ENCODE measurements at places on chromosomes 2 and 18.
A peak's percentile ranks its signal among the peaks of the same experiment; 100 is the strongest.

GRCh38 chr18:13611601-13612195 lies 114.7 kb downstream of the FAM210A start:
- peak; percentile 24 for DNase-seq

DNA sequence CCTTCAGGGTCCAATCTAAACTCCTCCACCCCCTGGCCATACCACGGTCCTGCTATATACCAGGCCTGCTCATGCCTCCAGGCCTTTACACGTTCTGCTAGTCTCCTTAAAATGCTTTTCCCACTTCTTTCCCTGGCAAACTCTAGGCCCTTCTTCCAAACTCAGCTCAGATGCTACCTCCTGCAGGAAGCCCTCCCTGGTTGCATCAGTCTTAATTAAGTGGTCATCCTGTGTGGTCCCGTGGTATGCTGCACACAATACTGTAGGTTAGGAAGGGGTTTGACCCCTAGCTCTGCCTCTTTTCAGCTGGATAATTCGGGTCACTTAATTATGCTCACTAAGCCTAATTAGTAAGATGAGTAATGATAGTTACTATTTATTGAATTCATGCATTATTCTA lies 85.9 kb upstream of the SP3 start:
- no peak for DNase-seq

GRCh38 chr18:361941-362310 lies 94.1 kb upstream of the THOC1 start:
- no peak for DNase-seq

DNA sequence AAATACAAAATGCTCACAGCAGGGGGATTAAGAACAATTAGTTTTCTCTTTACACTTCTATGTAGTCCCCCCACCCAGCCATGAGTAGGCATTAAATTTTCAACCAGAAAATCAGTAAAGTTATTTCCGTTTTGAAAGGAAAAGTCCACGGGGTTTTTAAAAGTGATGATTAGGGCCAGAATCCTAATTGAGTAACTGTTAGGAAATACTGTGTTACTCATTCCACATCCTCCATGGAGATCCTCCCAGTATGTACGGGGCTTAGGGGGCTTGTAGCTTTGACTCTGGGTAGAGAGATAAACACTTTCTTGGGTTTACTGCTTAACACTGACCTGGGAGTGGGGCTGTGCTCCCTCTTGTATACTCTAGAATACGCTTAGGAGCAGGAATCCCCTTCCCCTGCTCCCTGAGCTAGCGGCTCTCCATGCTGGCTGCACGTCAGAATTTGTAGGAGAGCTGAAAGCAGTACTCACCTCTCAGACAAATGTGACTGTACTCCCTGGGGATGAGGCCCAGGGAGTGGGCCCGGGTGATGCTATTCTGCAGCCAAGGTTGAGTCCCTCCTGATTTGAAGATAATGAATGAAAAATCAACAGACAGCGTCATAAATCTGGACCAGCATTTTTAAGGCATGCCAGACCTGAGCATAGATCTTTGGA lies 100.5 kb downstream of the SLC4A3 start:
- DNase-seq = no peak

DNA sequence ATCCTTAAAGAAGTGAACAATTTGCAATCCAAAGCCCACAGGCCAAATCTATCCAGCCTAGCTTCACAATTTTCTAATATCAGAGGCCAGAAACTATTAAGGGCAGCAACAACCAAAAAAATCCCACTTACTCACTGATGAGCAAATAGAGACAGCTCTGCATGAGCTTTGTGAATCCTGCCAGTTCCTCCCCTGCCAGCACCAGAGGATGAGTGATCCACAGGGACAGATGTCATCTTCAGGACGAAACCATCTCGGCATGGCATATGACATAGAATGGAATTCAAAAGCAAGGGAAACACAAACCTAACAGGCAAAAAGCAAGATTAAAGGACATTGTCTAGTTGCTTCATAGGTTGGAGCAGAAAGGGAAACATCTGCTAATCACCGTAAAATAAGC lies 2.2 kb upstream of the DSC2 start:
- no peak for DNase-seq

- peak; percentile 31 for DNase-seq
These were observed 14.9 kb downstream of the TYW5 start for GRCh38 chr2:199940373-199940772.

DNA sequence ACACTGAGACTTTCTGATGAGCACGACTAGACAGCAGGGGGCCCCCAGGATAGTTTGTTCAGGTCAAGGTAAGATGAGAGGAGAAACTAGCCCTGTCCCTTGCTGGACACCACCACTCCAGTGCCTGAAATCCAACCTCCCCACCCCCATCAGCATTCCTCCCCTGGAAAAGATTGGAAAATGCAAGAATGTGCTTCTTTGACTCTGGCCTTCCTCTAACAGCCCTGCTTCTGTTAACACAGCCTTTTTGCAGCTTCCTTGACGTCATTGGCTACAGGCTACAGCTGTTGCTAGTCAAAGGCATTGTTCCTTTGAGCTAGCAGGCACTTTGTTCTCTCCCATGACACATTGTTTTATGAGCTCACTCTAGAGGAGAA lies 20.1 kb upstream of the LTBP1 start:
- peak; percentile 96 for DNase-seq

GRCh38 chr2:20440001-20440560 lies 6.8 kb upstream of the RHOB start:
- DNase-seq = no peak

GRCh38 chr2:27001950-27002349 lies 30.8 kb upstream of the TMEM214 start:
- DNase-seq = no peak

- DNase-seq = no peak
These were observed 122.8 kb upstream of the DOCK10 start for GRCh38 chr2:225165052-225165451.

GRCh38 chr2:109331896-109332848 lies 203.2 kb downstream of the SH3RF3 start:
- DNase-seq = peak; percentile 92

DNA sequence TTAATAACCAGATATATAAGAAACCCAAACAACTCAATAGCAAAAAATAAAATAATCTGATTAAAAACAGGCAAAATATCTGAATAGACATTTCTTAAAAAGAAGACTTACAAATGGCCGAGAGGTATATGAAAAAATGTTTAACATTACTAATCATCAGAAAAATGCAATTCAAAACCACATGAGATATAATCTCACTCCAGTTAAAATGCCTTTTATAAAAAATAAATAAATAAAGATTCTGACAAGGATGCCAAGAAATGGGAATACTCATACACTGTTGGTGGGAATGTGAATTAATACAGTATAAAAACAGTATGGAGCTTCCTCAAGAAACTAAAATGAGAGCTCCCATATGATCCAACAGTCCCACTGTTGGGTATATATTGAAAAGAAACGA lies 33.9 kb upstream of the BMP10 start:
- no peak for DNase-seq

- no peak for DNase-seq
These were observed 29.3 kb downstream of the PDE11A start for GRCh38 chr2:178043266-178043665.

DNA sequence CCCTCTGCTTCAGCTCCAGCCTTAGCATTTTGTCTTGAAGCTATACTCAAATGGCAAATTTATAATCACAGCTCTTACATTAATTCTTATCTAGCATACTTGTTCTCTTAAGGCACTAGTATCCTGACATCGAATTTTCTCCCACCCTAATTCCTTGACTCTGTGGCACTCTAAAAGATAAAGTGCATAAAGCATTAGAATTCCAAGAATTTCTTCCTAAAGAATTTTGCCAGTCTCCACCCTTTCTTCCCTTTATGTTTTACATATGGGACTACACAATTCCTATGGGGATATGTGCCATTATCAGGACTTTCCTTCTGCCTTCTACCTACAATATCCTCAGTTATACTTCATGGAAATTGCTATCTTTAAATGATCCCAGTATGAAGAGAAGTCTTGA lies 560.3 kb downstream of the ARHGAP15 start:
- no peak for DNase-seq

DNA sequence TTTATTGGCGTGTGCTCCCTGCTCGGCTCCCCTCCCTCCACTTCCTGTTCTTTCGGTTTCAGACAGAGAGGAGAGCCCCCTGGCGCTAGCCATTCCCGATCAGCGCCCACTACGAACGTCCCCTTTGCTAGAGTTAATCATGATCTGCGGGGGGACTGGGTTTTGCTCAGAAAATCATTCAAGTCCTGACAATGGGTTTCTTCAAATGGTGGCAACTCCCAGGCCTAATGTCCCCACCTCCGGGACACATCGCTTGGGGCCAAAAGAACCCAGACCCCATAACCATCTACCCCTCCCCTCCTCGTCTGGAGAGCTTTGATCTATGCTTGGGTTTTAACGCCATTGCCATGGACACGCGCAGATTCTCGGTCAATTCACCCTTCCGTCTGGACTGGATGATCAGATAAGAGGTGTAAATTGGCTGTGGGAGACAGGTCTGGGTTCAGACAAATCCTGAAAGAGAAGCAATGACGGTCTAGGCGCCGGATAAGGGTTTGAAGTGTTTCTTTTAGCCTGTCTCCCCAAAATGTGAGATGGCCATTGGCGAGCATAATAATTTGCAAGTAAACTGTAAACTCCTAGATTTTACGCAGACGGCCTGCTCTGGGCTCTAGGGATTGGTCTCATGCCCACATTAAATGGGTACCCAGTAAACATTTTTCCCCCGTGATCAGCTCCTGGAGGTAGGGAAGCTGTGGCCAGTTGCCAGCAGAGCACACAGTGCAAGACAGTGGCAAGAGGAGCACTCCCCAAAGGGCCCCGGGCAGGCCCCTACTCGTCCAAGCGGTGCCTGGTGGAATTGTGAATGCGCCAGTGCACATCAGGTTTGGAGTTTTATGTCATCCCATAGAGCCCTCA lies 4.7 kb downstream of the NRP2 start:
- DNase-seq = peak; percentile 51

DNA sequence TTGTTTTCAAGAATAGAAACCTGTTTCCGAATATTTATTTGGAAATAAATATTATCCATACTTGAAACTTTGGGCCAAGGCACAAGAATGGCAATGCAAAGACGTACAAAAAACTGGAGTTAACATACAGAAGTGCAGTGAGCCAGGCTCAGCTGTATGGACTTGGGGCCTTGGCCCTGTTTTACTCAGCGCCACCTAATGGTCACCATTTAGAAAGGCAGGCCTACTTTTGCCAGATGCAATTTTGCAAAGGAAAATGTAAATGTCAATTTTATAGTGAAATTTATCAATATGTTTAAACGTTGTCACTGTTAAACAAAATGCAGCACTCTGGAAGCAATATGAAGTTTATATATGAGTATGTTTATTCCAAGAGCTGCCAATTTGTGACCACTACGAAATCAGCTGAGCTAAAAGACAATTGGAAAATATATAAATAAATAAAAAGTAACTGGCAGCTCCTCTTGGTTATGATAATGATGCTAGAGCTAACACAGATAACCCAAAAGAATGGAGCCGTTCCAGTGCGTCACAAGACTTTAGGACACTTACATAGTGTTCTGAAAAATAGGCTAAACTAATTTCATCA lies 155.0 kb downstream of the ARHGAP15 start:
- peak; percentile 40 for DNase-seq

- no peak for DNase-seq
These were observed 79.1 kb upstream of the KLHL14 start for GRCh38 chr18:32851936-32852335.

DNA sequence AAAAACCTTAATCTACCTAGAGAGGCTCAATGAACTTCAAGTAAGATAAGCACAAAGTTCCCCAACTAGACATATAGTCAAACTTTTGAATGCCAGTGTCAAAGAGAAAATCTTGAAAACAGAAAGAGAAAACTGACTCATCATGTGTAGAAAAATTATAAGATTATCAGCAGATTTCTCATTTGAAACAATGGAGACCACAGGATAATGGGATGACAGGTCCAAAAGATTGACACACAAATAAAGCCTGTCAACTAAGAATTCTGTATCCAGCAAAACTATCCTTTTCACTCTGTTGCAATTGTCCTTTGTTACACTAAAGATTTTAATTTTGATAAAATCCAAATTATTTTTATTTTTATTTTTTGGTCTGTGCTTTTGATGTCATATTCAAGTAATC lies 61.6 kb downstream of the COPS8 start:
- no peak for DNase-seq

DNA sequence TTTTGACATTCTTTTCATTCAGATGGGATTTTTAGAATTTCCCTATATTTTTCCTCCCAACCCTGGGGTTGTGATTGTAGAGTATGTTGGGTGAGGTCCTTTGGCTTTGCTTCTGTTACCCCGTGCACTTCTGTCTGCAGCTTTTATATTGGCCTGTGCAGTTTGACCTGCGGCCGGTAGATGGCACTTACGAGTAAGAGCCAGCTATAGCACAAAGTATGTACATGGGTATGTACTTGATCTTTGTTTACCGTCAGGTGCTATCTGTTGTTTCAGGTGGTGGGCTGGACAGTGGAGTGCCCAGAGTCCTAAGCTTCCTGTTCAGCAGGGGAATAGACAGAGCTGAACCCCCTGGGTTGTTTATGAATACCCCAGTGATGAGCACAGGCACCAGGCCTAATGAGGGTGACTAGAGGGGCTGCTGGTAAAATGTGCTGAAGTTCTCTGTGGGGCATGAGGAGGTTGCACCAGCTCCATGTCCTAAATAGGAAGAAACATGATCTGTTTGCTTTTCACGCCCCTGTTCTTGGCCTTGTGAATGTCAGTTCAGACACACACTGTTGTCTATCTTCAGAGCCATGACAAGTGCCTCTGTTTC lies 58.9 kb upstream of the THUMPD2 start:
- peak; percentile 18 for DNase-seq

DNA sequence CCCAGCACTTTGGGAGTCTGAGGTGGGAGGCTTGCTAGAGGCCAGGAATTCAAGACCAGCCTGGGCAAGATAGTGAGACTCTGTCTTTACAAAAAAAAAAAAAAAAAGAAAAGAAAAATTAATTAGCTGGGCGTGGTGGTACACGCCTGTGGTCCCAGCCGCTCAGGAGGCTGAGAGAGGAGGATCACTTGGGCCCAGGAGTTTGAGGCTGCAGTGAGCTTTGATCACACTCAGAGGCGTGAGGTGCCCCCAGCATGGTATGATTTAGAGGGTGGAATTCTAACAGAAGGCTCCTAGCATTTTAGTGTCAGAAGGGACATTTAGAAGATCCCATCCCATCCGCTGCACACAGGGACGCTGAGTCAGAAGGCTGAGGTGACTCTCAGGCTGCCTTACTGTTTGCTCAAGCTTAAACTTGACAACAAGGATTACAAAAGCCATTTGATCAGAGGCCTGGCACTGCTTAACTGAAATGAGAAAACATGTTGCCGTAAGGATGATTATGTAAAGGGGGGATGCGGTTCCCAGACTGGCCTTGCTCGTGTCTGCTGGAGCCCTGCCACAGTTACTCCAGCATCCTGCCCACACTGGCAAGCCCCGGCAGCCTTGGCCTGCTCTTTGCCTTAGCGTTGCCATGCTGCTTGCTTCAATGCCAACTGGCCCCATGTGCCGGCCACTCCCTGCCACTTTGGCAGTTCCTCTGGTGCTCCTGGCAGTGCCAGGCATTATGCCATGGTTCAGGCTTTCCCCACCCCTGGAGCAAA lies 45.6 kb upstream of the SLC1A4 start:
- DNase-seq = no peak

Measured in endothelial cell of umbilical vein (primary cell).